Activated T-helper 2 cell treated with anti-CD3 and anti-CD28 coated beads, Interferon-gamma antibody, Interleukin-2, Interleukin-4, amounts not matched to agents 10 μg/mL and 5 μg/mL and 100 μg/mL, durations not matched to agents 14 hours and 24 hours and 36 hours (primary cell): ENCODE measurements at places on chromosomes 6 and 20.

- no peaks in the 10 kb centered on the region for H3K4me1 ChIP-seq
- H3K27me3 ChIP-seq, result peaks cover 51% of the 10 kb centered on the region
- H3K36me3 ChIP-seq, result no peaks in the 10 kb centered on the region
- no peak for DNase-seq
- no peak overlapping the region for H3K27ac ChIP-seq
These were observed 73.2 kb downstream of the NPEPL1 start for GRCh38 chr20:58765780-58766179.

- no peak overlapping the region for H3K4me3 ChIP-seq
- H3K27me3 ChIP-seq, result peaks cover 9% of the 10 kb centered on the region
- H3K4me1 ChIP-seq, result peaks cover 5% of the 10 kb centered on the region
- DNase-seq, result no peak
- H3K36me3 ChIP-seq, result no peaks in the 10 kb centered on the region
- H3K27ac ChIP-seq, result no peak overlapping the region
These were observed 131.8 kb downstream of the VEGFA start for GRCh38 chr6:43901733-43902230.

GRCh38 chr6:6678185-6678671 is 89.7 kb downstream of the LY86 start:
- peaks cover 22% of the 10 kb centered on the region for H3K4me1 ChIP-seq
- H3K4me3 ChIP-seq, result no peak overlapping the region

- no peaks in the 10 kb centered on the region for H3K4me1 ChIP-seq
- DNase-seq, result no peak
- no peak overlapping the region for H3K27ac ChIP-seq
- peaks cover 8% of the 10 kb centered on the region for H3K27me3 ChIP-seq
- no peak overlapping the region for H3K4me3 ChIP-seq
These were observed 91.8 kb downstream of the PLEKHG1 start for GRCh38 chr6:150691463-150691862.

- H3K27ac ChIP-seq, result peak overlapping the region; percentile 49
- H3K27me3 ChIP-seq, result peaks cover 44% of the 10 kb centered on the region
- no peak for DNase-seq
- peaks cover 1% of the 10 kb centered on the region for H3K4me1 ChIP-seq
- H3K4me3 ChIP-seq, result no peak overlapping the region
- H3K36me3 ChIP-seq, result no peaks in the 10 kb centered on the region
These were observed 39.4 kb downstream of the YTHDF1 start for GRCh38 chr20:63176427-63177133.

DNA sequence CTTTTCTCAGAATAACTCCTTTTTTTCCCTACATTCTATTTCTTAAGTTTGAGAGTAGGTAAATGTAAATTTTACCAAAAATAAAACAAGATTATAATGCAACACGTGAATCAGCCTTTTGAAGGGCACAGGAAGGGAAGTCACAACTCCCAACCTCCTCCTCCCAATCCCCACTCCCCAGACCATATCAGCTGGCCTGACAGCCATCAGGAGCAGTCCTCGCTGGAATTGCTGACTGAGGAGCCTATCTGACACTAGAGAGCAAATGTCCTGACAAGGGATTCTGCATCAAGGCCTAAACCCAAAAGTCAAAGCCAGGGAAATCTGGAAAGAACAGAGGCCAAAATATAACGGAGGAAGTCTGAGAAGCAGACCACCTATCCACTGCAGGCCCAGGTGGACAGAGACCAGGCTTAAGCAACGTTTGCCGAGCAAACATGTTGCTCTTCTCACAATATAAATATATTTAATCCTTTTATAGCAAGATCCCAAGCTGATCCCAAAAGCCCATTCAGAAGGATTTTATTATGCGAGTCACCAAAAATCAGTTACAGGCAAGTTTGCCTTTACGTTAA is 2.5 kb downstream of the RRAGD start:
- H3K27me3 ChIP-seq, result peaks cover 35% of the 10 kb centered on the region
- no peak overlapping the region for H3K4me3 ChIP-seq
- peaks cover 16% of the 10 kb centered on the region for H3K4me1 ChIP-seq
- no peak overlapping the region for H3K27ac ChIP-seq
- no peak for DNase-seq

- no peaks in the 10 kb centered on the region for H3K36me3 ChIP-seq
- no peak for DNase-seq
- H3K4me3 ChIP-seq, result no peak overlapping the region
These were observed 310.6 kb upstream of the MANEA start for GRCh38 chr6:95266537-95267258.

DNA sequence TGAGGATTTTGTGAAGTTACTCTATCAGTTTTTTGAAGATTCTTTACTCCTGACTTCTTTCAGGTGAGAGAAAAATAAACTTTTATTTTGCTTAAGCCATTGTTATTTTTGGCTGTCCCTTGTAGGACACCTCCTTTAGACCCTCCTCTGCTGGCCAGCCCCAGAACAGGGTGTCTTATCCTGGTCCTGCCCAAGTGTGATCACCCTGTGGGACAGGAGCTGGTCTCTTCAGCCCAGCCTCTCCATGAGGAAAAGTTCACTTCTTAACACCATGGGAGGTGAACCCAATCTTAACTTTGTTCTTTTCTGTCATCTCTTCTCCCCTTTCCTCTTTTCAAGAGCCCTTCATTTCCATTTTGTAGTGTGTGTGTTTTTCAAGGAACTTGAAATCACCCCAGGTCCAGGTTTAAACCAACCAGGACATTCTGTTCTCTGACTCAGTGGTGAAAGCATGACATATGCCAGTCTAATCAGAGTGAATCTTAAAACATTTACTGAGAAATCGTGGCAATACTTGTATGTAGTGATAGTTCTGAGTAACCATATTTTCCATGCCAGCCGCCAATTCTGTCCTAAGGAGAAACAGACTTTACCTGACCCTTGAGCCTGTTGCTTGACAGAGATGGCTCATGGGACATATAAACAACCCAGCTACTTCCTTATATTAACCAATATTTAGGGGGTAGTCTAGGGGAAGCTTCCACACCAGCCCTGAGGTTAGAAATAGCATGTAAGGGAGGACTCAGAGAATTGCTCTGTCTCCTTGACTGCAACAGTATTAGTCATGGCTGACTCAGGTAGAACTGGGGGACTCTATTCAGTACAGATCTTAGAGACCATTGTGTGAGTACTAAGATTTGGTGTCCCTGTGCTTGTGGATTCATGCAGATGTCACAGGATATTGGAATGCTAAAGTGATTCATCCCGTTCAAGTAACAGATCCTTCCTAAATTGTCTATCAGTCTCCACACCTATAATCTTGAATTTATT is 48.8 kb downstream of the FLRT3 start:
- no peak overlapping the region for H3K4me3 ChIP-seq
- DNase-seq, result no peak
- H3K4me1 ChIP-seq, result no peaks in the 10 kb centered on the region
- H3K27me3 ChIP-seq, result no peaks in the 10 kb centered on the region
- no peak overlapping the region for H3K27ac ChIP-seq

DNA sequence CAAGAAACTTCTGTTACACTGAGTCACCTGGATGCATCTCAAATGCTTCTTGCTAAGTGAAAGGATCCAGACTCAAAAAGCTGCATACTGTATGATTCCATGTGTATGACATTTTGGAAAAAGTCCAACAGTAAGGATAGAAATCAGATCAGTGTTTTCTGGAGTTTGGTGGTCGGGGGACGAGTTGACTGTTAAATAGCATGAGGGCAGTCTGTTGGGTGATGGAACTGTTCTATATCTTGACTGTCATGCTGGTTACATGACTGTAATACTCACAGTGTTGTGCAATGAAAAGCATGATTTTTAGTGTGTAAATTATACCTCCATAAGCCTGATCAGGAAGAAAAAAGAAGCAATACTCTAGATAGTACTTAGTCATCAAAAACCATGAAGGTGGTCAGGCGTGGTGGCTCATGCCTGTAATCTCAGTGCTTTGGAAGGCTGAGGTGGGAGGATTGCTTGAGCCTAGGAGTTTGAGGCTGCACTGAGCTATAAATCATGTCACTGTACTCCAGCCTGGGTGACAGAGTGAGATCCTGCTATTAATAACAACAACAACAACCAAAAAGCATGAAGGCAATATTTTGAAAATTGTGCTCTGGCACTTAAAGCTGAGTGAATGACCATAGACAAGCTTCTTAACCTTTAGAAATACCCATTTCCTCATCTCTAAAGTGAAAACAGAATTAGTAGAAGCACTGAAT is 30.5 kb upstream of the SASH1 start:
- no peaks in the 10 kb centered on the region for H3K4me1 ChIP-seq
- peaks cover 4% of the 10 kb centered on the region for H3K27me3 ChIP-seq
- DNase-seq, result no peak
- H3K27ac ChIP-seq, result no peak overlapping the region
- H3K4me3 ChIP-seq, result no peak overlapping the region

DNA sequence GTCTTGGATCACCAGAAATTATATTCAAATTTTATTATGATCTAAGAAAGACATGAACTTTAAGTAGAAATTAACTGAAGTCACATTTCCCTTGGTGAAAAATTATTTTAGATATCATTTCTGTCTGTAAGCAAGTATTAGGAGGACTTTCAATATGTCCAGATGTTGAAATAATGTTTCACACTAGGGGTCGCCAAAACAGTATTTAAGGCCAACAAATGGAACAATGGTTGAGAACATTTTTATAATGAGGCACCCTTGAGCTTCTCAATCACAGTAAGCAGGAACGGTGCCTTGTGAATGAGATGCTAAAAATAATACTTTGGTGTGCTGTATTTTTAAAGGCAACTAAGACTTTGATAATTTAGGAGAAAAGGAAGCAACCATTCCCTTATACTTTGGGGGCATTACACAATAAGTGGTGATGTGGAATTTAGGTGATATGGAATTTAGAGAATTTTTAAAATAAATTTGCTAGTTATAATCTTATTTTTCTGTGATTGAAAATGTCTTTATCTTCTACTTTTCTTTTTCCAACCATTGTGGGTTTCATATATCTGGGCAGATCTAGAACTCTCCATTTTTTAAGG is 9.6 kb upstream of the SF3B5 start:
- no peak overlapping the region for H3K4me3 ChIP-seq
- H3K36me3 ChIP-seq, result no peaks in the 10 kb centered on the region
- DNase-seq, result no peak
- no peak overlapping the region for H3K27ac ChIP-seq

GRCh38 chr6:11290027-11290426 is 57.6 kb upstream of the NEDD9 start:
- H3K4me3 ChIP-seq, result no peak overlapping the region
- no peaks in the 10 kb centered on the region for H3K27me3 ChIP-seq
- H3K27ac ChIP-seq, result no peak overlapping the region
- DNase-seq, result no peak

GRCh38 chr6:16277101-16277981 is 39.0 kb downstream of the GMPR start:
- no peak overlapping the region for H3K27ac ChIP-seq
- H3K4me3 ChIP-seq, result no peak overlapping the region
- no peaks in the 10 kb centered on the region for H3K36me3 ChIP-seq

DNA sequence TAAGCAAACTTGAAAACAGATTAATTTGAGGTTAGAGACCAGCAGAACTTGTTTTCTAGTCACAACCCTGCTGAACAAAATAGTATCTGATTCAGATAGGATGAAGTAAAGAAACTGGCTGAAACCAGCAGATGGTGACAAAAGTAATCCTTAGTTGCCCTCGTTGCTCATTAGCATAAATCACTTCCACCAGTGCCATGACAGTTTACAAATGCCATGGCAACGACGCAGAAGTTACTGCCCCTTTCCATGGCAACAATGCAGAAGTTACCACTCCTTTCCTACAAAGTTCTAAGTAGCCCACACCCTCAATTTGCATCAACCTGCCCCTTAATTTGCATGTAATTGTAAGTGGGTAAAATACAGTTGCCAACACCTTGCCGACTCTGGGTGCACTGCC is 23.7 kb downstream of the SNRPB start:
- peaks cover 2% of the 10 kb centered on the region for H3K27me3 ChIP-seq
- no peak overlapping the region for H3K27ac ChIP-seq
- no peaks in the 10 kb centered on the region for H3K36me3 ChIP-seq
- DNase-seq, result no peak

DNA sequence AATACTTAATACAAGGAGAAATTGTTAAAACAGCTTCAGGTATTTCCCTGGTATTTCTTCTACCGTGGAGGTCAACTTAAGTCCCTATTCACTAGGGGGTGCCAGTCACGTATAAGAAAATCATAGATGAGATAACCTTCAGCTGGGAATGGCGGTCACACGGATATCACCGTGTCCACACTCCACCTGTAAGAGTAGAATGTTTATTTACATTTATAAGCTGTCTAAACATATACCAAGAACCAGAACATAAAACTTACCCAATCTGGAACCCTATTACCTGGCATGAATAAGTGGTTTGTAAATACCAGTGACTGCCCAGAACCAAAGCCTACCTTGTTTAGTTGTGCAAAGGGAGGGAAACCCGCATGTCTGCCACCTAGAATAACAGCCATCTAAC is 1.9 kb upstream of the ELOVL4 start:
- no peaks in the 10 kb centered on the region for H3K36me3 ChIP-seq
- peaks cover 43% of the 10 kb centered on the region for H3K27me3 ChIP-seq
- H3K4me3 ChIP-seq, result no peak overlapping the region
- H3K4me1 ChIP-seq, result peaks cover 20% of the 10 kb centered on the region
- H3K27ac ChIP-seq, result no peak overlapping the region

DNA sequence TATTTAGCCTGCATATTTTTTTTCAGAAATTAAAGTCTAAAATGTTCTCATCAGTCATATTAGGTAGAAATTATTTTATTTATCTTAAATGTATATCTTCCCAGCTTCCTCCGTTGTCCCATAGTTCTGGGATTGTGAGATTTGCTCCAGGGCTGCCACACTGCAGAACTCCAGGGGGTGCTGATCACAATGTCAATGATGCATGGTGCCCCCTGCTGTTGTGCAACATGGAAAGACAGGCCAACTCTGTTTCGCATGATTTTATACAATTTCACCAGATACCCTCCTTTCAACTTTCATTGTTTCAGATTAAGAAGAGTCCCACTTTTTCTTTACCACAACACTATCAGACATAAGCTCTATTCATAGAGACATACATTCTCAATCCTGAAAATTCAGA is 35.9 kb downstream of the ID4 start:
- no peaks in the 10 kb centered on the region for H3K27me3 ChIP-seq
- H3K27ac ChIP-seq, result no peak overlapping the region
- H3K4me1 ChIP-seq, result no peaks in the 10 kb centered on the region
- no peak for DNase-seq

- no peak overlapping the region for H3K4me3 ChIP-seq
- no peaks in the 10 kb centered on the region for H3K36me3 ChIP-seq
- no peak for DNase-seq
- H3K27ac ChIP-seq, result no peak overlapping the region
These were observed 153.0 kb downstream of the FOXA2 start for GRCh38 chr20:22431419-22431818.
